ENCODE measurements at places on chromosomes 1 and 21.

DNA sequence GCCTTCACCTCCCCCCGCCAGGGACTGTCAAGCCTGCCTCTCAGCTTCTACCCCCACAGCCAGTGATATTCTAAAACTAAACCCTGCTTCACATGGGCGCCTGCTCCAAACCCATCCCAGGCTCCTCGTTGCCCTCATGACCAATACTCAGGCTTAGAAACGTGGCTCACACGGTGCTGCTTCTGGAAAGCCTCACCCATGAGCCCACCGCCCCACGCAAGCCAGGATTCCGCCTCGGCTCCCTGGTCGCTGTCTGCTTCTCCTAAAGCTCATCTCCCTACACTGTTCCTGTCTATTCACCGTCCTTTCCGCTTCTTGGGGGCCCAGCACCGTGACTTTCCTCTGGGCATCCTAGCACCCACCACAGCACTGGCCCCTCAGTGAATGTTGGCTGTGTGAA, 72.5 kb downstream of the NID1 start:
- DNase-seq, result no peak

DNA sequence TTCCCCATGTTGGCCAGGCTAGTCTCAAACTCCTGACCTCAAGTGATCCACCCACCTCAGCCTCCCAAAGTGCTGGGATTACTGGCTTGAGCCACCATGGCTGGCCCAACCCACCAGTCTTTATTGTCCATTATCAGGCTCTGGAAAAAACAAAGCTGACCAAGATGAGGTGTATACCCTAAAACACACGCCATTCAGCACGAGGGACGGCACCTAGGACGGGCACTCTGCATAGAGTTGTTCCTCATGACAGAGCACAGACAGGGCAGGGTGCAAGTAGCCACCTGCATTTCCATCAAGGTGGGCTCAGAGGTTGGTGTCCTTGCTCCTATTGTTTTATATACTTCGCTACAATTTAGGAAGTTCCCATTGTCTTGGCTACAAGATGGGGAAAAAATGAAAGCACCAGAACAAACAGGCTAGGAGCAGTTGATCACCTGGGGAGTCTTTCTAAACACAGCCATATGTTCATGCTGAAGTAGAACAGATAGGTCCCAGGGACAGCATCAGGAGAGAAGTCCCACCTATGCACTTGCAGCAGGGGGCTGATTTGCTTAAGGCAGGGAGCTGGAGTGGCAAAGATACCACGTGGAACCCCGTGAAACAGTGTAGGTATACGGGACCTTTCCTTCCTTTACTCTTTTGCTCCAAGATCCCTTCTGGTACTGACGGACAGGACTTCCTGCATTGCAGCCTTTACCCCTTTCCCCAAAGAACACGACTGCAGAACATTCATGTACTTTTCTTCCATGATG, 4.5 kb downstream of the KRTCAP2 start:
- no peak for DNase-seq

- no peak for DNase-seq
These were observed 30.7 kb downstream of the PPP2R5A start for GRCh38 chr1:212315907-212316306.

- no peak for DNase-seq
These were observed 1.5 kb downstream of the GRIK3 start for GRCh38 chr1:37032660-37033354.

- no peak for DNase-seq
These were observed 59.6 kb upstream of the HP1BP3 start for GRCh38 chr1:20846461-20847374.

DNA sequence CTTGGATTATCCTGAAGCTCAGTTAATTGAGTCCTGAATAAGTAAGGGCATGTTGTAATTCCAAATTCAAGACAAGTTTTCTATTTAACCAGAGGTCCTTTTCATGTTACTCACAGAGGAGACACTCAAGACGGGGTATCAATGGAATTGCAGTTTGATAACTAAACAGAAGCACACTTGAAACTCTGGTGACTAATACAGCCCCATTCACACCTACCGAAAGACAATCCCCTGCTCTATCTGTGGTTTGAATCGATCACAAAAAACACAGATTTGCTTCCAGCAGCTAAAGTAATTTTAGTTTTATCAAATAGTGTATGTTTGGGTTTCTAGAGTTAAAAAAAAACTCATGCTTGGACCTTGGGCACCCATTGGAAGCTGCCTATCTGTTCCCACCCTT, 60.4 kb downstream of the TEX35 start:
- no peak for DNase-seq

- no peak for DNase-seq
These were observed 38.3 kb downstream of the ELK4 start for GRCh38 chr1:205593532-205593931.

DNA sequence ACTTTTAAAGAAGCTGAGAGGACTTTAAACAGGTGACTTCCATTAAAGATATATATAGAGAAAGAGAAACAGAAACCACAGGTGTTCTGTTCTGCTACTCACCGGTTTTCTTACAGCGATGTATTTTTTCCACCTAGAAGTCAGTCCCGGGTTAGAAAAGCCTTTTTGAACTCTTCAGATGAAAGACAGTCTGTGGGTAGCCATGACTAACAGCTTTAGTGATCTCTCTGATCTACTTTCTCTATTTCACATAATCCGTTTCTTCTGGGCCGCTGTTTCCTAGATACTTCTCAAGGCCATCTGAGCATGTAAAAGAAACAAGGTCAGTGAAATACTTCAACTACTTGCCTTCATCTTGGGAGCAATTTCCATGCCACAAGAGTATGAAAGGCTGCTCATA, 25.1 kb downstream of the WDR64 start:
- DNase-seq, result no peak

GRCh38 chr1:209808059-209808581, 2.2 kb upstream of the IRF6 start:
- peak; percentile 78 for DNase-seq

DNA sequence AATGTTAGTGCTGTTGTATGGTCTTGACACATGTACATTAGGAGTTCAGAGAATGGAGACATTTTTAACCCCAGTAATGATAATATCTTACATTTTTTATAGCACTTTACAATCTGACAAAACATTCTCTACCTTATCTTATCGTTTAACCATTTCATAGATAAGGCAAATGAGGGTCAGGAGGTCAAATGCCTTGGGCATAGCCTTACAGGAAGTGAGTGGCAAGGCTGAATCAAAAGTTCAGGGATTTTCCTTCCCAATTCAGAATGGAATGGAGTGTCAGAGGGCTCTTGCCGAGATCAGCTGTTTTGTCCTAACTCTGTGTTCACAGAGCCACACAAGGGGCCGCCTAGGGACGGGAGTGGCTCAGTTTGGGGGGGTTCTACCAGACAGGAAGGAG, 57.6 kb upstream of the AK4 start:
- no peak for DNase-seq

GRCh38 chr1:10960411-10961299, 51.8 kb upstream of the TARDBP start:
- no peak for DNase-seq

DNA sequence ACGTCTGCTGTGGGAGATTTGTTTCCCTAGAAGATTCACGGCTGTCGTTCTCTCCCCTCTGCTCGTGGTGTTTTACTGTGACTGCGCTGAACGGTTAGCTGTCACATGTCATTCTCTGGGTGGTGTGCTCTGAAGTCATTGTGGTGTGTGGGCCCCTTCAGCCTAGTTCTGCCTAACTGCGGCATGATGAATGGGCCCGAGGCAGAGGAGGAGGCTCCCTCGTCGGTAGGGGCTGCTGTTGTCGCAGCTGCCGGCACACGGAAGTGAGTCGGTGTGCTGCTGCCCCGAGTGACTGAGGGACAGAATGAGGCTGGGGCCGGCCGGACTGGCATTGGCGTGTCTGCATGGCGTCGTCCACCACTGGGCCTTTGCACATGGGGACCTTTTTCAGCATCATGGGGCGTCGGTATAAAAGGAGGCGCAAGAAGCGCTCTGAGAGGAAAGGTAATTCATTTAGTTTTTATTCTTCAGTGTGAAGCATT, 77.9 kb downstream of the ADARB1 start:
- no peak for DNase-seq

GRCh38 chr21:46126309-46127238, 28.7 kb downstream of the COL6A2 start:
- DNase-seq, result no peak

DNA sequence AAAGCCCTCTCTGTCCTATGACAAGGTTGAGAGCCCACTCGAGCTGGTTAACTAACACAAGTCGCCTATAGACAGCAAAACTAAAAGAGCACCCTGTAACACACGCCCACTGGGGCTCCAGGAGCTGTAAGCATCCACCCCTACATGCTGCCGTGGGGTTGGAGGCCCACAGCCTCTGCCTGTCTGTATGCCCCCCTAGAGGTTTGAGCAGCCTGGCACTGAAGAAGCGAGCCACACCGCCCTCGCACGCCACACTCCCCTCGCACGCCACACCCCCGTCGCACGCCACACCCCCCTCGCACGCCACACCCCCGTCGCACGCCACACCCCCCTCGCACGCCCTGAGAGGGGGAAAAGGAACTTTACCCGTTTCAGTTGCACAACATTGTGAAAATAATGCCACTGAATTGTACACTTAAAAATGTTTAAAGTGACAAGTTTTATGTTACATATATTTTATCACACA, 13.2 kb upstream of the HMGCL start:
- DNase-seq, result peak; percentile 65

GRCh38 chr1:81512252-81513003, 288.3 kb upstream of the ADGRL2 start:
- DNase-seq, result no peak

DNA sequence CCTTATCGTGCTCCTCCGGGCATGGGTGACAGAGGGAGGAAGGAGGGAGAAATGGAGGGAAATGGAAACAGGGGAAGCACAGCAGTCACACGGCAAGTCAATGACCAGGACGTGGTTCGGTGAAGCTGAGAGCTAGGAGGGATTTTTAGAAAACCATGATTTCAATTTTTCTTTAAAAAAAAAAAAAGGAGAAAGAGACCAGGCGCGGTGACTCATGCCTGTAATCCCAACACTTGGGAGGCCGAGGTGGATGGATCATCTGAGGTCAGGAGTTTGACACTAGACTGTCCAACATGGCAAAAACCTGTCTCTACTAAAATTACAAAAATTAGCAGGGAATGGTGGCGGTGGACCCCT, 776 bp upstream of the TNFRSF9 start:
- DNase-seq, result no peak

DNA sequence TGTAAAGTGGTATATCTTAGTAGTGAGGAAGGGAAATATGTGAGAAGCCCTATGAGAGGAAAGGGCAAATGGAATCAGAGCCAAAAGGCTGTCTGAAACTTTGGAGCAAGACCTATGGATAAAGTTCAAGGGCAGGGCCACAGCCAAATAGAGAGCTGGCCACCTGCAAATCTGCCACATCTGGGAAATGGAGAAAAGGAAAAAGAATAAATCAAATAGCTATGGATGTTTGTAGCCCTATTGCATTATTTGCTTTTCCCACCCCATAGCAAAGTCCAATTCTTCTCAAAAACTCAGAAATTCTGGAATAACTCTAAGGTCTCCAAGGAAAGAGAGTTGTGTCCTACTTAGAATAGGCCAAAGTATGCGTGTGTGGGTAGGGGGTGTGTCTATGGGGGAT, 4.0 kb upstream of the HLX start:
- no peak for DNase-seq

- no peak for DNase-seq
These were observed 285.6 kb upstream of the FMN2 start for GRCh38 chr1:239805851-239806772.

DNA sequence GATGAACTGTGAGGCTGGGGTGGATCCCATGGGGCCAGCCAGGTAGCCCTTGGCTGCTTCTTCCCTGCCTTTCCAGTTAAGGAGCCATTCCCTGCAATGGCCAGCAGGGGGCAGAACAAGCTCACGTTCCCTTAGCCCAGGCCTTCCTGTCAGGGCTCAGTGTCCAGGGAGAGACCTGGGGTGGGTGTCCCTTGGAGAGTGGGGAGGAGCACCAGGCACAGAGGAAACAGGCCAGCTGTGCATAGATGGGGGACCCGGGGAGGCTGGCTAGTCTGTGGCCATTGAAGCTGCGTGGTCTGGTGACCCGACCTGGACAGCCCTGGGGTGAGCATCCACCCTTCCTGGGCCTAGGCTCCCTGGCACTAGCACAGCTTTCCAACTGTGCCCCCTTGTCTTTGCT, 13.2 kb upstream of the EPS8L3 start:
- DNase-seq, result peak; percentile 76

DNA sequence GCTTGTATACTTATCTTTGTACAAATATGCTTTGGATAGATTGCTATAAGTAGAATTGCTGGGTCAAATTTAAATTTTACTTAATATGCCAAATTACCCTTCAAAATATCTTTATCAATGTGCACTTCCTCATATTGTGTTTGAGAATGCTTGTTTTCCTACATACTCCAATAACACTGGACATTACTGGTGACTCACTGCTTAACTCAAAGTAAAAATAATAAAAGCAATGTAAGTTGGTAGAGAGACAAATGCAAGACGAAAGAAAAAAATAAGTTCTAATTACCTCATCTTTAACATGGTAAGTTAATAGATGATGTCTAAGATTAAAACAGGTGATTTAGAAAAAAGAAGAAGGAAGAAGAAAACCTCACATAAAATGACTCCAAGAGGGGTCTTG, 7.9 kb upstream of the SH3GLB1 start:
- no peak for DNase-seq

GRCh38 chr1:246214708-246215509, 292.2 kb downstream of the SMYD3 start:
- peak; percentile 62 for DNase-seq

GRCh38 chr1:71054281-71054731, 6.7 kb upstream of the PTGER3 start:
- DNase-seq, result no peak

GRCh38 chr1:53681977-53682685, 56.8 kb downstream of the GLIS1 start:
- no peak for DNase-seq

- DNase-seq, result no peak
These were observed 6.6 kb upstream of the IFFO2 start for GRCh38 chr1:18962855-18963737.

- no peak for DNase-seq
These were observed 16.4 kb downstream of the KCNA10 start for GRCh38 chr1:110502402-110503151.

- no peak for DNase-seq
These were observed 23.9 kb downstream of the RNF2 start for GRCh38 chr1:185069202-185069772.

DNA sequence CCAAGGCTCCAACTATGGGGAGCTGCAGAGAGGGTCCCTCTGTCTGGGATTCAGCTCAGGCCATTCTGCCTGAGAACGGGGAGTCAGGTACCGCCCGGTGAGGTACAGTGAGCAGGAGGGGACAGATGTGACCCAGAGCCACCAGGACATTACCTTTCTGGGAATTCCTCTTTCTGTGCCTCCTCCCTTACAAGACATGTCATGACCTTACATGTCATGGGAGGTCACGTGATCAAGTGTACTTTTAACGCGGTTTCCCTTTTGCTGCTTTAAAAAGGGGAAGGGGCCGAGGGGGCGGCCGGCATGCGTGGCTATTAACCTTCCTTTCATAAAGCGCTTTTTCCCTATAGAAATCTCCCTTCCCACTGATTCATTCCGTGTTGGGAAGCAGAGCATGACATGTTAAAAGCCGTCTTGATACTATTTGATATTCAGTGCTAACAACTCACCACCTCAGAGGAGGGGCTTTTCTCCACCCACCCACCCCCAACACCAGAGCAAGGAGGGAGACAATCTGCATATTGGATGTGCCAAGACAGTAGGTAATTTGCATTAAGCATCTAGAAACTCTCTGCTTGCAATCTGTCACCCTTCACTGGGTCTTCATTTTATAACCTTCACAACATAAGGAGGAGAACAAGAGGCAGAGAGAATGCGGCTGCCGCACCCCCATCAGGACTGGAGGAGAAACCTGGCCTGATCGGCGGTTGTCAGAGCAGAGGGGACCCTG, 113.6 kb upstream of the VAMP3 start:
- no peak for DNase-seq

GRCh38 chr1:157147906-157148700, 9.9 kb upstream of the ETV3 start:
- no peak for DNase-seq

Measured in T1000 (cell line).